ENCODE measurements at places on chromosomes 7 and 10. TPM values are rescaled to one million over a fixed set of nuclear protein-coding genes. Genes with fewer than 3 reads are reported as not detected.
A peak's percentile ranks its signal among the peaks of the same experiment; 100 is the strongest.

Gene TYW1B
- 4.5 TPM for total RNA-seq

- no peaks in the 10 kb centered on the region for H3K4me1 ChIP-seq
- H3K27me3 ChIP-seq, result no peaks in the 10 kb centered on the region
- H3K4me3 ChIP-seq, result no peak overlapping the region
- DNase-seq, result no peak
- H3K36me3 ChIP-seq, result no peaks in the 10 kb centered on the region
- H3K27ac ChIP-seq, result no peak overlapping the region
These were observed 28.6 kb upstream of the MKLN1 start for GRCh38 chr7:131299074-131299473.

DNA sequence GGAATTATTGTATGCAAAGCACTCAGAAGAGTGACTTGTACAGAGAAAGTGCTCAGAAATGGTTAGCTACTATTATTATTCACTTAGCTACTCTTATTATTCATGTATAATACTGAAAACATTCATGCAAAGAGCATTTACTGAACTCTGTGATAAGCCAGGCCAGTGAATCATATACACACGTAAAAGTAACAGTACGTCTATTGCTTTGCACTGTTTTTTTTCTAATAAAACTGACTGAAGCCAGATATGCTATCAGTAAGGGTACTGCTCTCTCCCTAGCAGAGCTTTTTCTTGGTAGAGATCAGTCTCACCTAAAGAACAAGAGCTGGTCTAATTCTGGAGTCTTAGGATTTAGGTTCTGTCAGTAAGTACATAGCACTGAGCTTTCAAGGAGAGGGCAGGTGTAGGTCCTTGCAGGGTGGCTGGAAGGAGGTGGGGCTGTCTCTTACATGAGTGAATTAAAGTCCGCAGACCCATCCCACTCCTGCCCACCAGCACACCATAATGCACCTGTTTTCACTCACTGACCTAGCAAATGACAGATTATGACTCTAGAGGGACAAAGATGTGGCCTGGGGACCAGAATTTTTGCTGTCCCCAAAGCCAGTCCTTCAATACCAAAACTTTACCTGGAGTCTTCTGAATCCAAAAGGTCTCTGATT lies 145.9 kb downstream of the ARID5B start:
- no peaks in the 10 kb centered on the region for H3K27me3 ChIP-seq
- H3K4me3 ChIP-seq, result peak overlapping the region; percentile 86
- H3K27ac ChIP-seq, result peak overlapping the region; percentile 98
- peaks cover 94% of the 10 kb centered on the region for H3K4me1 ChIP-seq
- peaks cover 47% of the 10 kb centered on the region for H3K36me3 ChIP-seq

DNA sequence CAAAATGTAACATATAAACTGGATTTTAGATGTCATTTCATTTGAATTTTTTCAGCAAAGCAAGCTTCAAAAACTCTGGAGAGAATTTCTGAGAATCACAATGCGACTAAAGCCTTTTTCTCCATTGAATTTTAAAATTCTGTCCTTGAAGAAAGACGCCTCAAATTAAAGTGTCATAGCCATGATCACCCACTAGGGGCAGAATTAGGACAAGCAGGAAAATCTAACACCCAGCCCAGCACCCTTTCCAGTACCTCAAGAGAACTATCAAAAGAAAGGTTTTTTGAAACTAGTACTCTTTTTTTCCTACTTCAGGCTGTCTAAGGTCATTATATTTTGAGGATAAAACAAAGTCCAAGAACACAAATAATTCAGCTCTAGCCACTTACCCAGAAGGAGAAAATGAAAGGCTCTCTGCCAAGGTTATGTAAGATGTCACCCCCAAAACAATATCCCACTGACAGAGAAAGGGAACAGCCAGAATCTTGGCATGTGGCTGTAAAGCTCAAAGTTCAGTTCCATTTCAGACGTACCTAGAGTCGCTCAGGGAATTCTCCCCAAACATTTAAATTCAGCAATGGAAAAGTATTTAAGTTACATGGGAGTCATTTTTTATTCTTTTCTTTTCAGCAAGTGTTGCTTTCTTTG lies 299.4 kb downstream of the SNX13 start:
- H3K27ac ChIP-seq, result no peak overlapping the region
- peaks cover 9% of the 10 kb centered on the region for H3K27me3 ChIP-seq
- no peak overlapping the region for H3K4me3 ChIP-seq
- peak; percentile 33 for DNase-seq
- no peaks in the 10 kb centered on the region for H3K36me3 ChIP-seq

Gene ZNF488
- total RNA-seq, result not detected

- peaks cover 16% of the 10 kb centered on the region for H3K27me3 ChIP-seq
- no peak overlapping the region for H3K4me3 ChIP-seq
- DNase-seq, result no peak
- no peaks in the 10 kb centered on the region for H3K36me3 ChIP-seq
- H3K4me1 ChIP-seq, result peaks cover 5% of the 10 kb centered on the region
- H3K27ac ChIP-seq, result no peak overlapping the region
These were observed 16.5 kb upstream of the KNDC1 start for GRCh38 chr10:133143546-133143945.

Gene CHCHD3
- total RNA-seq, result 47.4 TPM

GRCh38 chr7:84790882-84791281 lies 396.0 kb downstream of the SEMA3D start:
- no peak for DNase-seq
- no peaks in the 10 kb centered on the region for H3K4me1 ChIP-seq
- H3K27me3 ChIP-seq, result no peaks in the 10 kb centered on the region
- no peaks in the 10 kb centered on the region for H3K36me3 ChIP-seq
- H3K27ac ChIP-seq, result no peak overlapping the region

- no peaks in the 10 kb centered on the region for H3K27me3 ChIP-seq
- no peak overlapping the region for H3K4me3 ChIP-seq
- H3K36me3 ChIP-seq, result peaks cover 28% of the 10 kb centered on the region
- H3K27ac ChIP-seq, result no peak overlapping the region
- DNase-seq, result no peak
These were observed 33.8 kb downstream of the MKI67 start for GRCh38 chr10:128092454-128092853.

Gene SMKR1
- total RNA-seq, result 2.2 TPM

DNA sequence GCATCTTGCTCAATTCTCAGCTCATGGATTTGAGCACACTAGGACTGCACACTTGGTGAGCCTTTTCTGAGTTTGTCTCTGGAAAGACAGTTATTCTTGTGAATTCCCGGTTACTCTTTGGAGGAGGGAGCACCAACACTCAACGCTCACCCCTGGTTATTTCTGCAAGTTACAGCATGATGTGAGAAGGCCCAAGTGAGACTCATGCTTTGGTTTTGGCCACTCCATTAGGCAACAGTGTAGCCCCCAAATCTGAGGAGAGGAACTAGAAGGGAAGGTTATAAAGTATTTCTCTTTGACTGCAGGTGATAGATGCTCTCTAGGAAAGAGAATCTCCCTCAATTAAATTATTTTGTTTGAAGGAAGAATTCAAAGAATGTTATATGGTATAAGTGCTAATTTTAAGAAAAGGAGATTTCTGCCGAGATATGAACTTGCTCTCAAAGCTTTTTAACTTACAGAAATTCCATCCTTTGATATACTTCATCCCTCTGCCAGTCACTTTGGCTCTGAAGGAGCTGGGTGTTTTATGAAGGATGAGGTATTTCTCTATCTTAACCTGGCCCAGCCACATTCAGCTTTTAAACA lies 183.4 kb downstream of the WNT2 start:
- H3K27ac ChIP-seq, result no peak overlapping the region
- H3K36me3 ChIP-seq, result no peaks in the 10 kb centered on the region
- no peak for DNase-seq
- H3K4me3 ChIP-seq, result no peak overlapping the region
- no peaks in the 10 kb centered on the region for H3K27me3 ChIP-seq
- peaks cover 15% of the 10 kb centered on the region for H3K4me1 ChIP-seq

- H3K4me1 ChIP-seq, result no peaks in the 10 kb centered on the region
- no peak overlapping the region for H3K4me3 ChIP-seq
- H3K36me3 ChIP-seq, result no peaks in the 10 kb centered on the region
- H3K27ac ChIP-seq, result no peak overlapping the region
These were observed 42.6 kb upstream of the AMPH start for GRCh38 chr7:38673795-38674194.

DNA sequence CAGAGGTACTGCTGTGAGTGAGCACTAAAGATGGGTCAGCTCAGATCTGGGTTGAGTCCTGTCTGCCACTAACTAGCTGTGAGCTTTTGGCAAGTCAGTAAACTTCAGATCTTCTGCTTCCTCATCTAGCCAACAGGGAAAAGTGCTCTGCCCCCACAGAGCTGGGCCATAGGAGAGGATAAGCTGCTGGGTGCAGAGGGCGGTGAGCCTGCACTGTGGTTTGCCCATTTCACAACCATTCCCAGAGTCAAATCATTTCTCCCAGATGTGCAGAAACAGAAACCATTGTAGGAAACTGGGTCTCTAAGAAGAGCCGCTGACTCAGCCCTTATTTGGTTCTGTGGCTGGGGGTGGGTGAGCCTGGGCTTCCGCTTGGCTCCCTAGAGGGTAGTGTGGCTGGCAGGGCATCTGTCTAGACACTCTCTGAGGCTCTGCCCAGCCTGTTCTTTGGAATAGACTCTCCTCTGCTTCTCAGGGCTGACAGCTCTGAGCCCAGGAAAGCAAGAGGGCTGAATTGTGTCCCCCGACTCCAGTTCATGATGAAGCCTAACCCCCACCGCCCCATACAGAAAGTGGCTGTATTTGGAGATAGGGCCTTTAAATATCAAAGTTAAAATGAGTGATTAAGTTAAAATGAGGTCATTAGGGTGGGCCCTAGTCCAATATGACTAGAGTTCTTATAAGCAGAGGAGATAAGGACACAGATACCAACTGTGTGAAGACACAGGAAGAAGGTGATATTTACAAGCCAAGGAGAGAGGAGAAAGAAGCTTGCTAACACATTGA lies 29.5 kb upstream of the ARHGAP22 start:
- H3K27ac ChIP-seq, result no peak overlapping the region
- H3K4me3 ChIP-seq, result no peak overlapping the region
- peak; percentile 34 for DNase-seq

DNA sequence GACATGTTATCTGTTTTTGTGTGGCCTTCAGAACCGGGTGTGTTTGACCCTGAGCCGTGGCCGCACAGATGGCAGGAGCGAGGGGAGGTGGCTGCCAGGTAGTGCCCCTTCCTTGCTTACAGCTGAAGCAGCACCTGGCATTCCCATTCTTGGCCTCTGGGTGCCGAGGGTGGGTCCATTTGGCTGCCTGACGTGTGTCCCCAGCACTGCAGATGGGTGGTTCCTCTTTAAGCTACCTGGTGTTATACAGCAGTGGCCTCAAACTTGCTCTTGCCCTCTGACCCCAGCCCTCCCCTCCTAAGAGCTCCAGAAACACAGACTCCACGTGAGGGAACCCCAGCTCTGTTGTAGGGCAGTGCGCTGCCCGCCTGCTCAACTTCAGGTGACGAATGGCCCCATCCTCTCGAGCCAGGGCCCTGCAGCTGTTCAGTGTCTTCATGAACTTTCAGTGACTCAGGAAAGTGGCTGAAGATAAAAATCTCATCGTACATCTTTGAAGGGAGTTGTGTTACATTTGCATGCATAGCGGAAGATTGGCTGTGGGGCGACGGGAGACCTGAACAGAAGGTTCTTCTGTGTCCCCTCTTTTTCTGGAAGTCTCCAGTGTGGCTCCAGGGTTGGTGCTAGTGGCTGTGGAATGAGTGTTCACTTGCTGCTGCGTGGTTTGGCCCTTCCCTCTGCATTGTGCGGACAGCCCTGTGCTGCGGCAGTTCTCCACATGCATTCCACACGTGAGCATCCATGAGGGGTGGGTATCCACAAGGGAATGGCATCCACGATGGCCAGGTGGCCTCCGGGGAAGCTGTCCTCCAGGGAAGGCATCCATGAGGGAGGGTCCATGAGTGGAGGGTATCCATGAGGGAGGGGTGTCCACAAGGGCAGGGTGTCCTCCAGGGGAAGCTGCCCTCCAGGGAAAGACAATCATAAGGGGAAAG lies 91.6 kb downstream of the INPP5A start:
- H3K27me3 ChIP-seq, result no peaks in the 10 kb centered on the region
- H3K27ac ChIP-seq, result no peak overlapping the region
- no peak for DNase-seq
- no peaks in the 10 kb centered on the region for H3K36me3 ChIP-seq
- H3K4me1 ChIP-seq, result peaks cover 13% of the 10 kb centered on the region

GRCh38 chr7:21412410-21412851 lies 15.5 kb upstream of the SP4 start:
- no peak overlapping the region for H3K4me3 ChIP-seq
- peaks cover 18% of the 10 kb centered on the region for H3K36me3 ChIP-seq
- H3K4me1 ChIP-seq, result peaks cover 53% of the 10 kb centered on the region
- H3K27me3 ChIP-seq, result peaks cover 5% of the 10 kb centered on the region

Gene ACTL6B
- not detected for total RNA-seq

Gene NPY4R
- total RNA-seq, result not detected

Data from activated CD4-positive, alpha-beta T cell treated with anti-CD3 and anti-CD28 coated beads, Interleukin-2, amount 10 ng/mL, durations not matched to agents 7 days and 5 days (primary cell).